ENCODE measurements at places on chromosomes 1 and 21.

DNA sequence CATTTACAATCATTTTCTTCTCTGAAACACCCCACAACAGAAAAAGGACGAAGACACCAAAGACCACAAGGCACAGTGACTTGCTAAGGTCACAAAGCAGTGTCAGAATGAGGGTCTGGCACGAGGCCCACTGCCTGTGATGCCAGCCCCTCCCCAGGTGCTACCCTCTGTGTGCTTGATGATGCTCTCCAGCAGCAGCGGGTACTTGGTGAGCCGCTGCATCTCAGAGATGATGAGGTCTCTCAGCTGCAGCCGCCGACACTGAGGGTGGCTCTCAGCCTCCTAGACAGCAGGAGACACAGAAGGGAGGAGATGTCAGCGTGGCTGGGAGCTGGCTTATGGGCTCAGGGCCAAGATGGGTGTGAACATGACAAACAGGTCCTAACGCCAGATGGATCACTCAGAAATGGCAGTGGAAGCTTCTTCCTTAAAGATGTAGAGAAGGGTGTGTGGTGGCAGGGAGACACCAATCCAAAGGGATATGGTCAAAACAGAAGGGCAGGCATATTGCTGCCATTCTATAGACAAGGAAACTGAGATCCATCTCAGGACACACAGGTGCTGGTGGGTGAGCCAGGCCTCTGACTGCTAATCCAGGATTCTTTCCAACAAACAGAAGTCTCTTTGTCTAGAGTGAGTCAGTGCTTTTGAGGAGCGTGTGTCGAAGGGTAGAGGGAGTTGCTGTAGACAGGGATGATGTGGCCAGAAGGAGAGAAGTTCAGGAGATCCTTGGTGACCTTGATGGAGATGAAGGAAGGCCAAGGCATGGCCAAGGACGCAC lies 25.6 kb downstream of the LRRC71 start:
- no peak for DNase-seq
- H3K4me3 ChIP-seq, result no peak overlapping the region
- H3K36me3 ChIP-seq, result no peaks in the 10 kb centered on the region
- H3K27me3 ChIP-seq, result peaks cover 27% of the 10 kb centered on the region

DNA sequence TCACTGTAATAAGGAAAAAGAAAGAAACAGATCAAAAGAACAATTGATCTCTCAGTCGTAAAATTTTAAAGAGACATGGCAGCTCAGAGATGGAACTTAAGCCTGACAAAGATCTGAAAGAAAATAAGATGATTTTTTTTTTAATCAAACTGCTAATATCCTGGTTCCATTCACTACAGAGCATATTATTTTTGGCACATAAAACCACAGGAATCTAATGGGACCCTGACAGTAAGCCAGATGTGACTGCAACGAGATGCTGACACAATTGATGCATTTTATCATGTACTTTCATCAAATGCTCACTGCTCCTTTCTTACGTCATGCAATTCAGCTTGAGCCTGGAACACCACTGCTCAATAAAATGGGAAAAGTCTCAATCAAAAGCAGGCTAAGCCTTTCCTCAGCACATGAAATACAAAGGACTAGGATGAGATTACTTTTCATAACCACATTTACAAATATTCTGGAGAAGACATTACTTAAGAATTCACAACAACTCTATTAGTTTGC lies 16.6 kb downstream of the GPATCH2 start:
- H3K27ac ChIP-seq, result no peak overlapping the region
- peaks cover 23% of the 10 kb centered on the region for H3K36me3 ChIP-seq
- H3K4me1 ChIP-seq, result peaks cover 2% of the 10 kb centered on the region
- H3K27me3 ChIP-seq, result no peaks in the 10 kb centered on the region
- DNase-seq, result no peak
- no peak overlapping the region for H3K4me3 ChIP-seq

DNA sequence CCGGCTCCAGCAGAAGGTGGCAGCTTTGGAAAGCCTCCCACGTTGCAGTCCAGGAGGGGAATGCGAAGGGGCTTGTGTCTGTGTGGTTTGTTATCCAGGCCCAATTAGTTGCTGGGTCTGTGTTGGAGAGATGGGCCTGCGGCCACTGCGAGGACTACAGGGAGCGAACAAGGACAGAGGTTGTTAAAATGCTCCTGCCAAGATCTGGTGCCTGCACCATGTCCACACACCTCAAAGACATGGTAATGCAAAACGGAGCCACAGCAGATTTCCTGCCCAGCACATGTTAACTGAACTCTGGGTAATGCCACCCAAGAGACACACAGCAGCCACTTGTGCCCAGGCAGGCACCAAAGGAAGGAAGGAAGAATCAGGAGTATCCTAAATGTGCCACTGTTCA lies 18.6 kb downstream of the GRIK3 start:
- no peaks in the 10 kb centered on the region for H3K4me1 ChIP-seq
- no peak for DNase-seq
- H3K36me3 ChIP-seq, result peaks cover 2% of the 10 kb centered on the region
- H3K4me3 ChIP-seq, result no peak overlapping the region
- no peak overlapping the region for H3K27ac ChIP-seq

GRCh38 chr1:162228586-162228985 lies 148.1 kb downstream of the SPATA46 start:
- no peak overlapping the region for H3K4me3 ChIP-seq
- DNase-seq, result no peak
- peaks cover 19% of the 10 kb centered on the region for H3K27me3 ChIP-seq
- no peaks in the 10 kb centered on the region for H3K4me1 ChIP-seq
- H3K27ac ChIP-seq, result no peak overlapping the region

GRCh38 chr1:56469640-56470371 lies 109.6 kb downstream of the PLPP3 start:
- H3K27ac ChIP-seq, result no peak overlapping the region
- no peaks in the 10 kb centered on the region for H3K36me3 ChIP-seq
- no peaks in the 10 kb centered on the region for H3K27me3 ChIP-seq

DNA sequence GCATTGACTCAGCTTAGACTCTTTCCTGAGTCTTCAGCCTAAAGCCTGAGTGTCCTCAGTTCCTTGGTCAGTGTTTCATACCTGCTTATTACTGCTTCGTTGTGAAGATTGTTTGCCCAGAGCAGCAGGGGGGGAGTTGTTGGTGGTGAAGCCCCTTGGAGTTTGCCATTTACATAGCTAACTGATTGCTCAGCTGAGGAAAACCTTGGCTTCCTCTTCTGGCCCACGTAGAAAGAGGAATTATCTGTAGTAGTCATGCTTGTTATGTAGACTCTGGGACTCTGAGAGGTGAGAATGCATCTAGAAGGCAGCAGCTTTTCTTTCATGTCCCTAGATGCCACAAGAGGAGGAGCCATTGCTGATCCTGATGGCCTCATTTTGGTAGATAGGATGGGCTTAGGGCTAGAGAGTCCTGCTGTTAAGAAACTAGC lies 125.9 kb downstream of the MAST2 start:
- H3K27me3 ChIP-seq, result no peaks in the 10 kb centered on the region
- DNase-seq, result no peak
- H3K27ac ChIP-seq, result peak overlapping the region; percentile 73

- H3K27me3 ChIP-seq, result no peaks in the 10 kb centered on the region
- no peak for DNase-seq
- no peak overlapping the region for H3K4me3 ChIP-seq
- peaks cover 55% of the 10 kb centered on the region for H3K36me3 ChIP-seq
Measured at GRCh38 chr1:19385221-19385620, 73.1 kb downstream of the SLC66A1 start.

- no peaks in the 10 kb centered on the region for H3K36me3 ChIP-seq
- no peak overlapping the region for H3K27ac ChIP-seq
- H3K27me3 ChIP-seq, result peaks cover 67% of the 10 kb centered on the region
Measured at GRCh38 chr1:208029381-208030287, 118.7 kb upstream of the CD34 start.

- no peak overlapping the region for H3K27ac ChIP-seq
- peaks cover 85% of the 10 kb centered on the region for H3K27me3 ChIP-seq
- no peaks in the 10 kb centered on the region for H3K36me3 ChIP-seq
- no peaks in the 10 kb centered on the region for H3K4me1 ChIP-seq
- no peak overlapping the region for H3K4me3 ChIP-seq
Measured at GRCh38 chr1:154736841-154737240, 128.9 kb upstream of the ADAR start.

DNA sequence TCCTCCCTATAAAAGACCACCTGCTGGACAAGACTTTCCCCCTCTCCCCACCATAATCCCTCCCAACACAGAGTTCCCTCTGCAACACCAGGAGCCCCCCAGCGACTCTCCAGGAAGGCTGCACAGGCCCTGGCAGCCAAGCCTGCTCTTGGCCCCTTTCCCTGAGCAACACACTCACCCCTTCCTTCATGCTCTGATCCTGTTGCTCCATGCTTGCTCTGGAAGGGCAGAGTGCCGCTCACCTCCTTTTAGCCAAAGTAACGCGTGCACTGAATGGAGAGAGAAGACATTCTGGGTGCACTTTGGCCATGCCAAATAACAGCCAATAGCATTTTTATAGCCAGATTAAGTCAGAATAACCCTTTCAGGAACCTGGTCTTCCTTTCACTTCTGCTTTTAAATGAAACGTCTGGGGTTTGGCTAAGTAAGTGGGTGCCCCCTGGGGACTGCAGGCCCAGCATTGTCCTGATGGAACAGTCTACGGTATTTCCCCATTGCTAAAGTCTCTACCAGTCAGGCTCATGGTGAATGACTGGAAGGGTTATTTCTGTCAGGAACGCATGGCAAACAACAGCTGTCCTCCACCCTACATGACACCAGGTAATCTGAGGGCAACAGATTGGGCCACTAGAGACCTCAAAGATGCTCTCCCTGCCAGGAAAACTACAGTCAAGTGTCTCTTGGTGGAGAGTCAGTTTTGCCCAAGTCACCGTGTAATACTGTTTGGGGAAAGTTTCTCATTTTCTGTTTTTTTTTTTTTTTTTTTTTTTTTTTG lies at the start of gene SLC2A5:
Gene SLC2A5 (minus strand): TSS at position 310 of the 775 bp plus-strand sequence. CDS start 99 bp downstream, at position 211.
- peaks cover 30% of the 10 kb centered on the region for H3K27me3 ChIP-seq
- no peak within 1 kb of the TSS for H3K27ac ChIP-seq
- no peaks in the 10 kb centered on the region for H3K36me3 ChIP-seq
- H3K4me1 ChIP-seq, result peaks cover 7% of the 10 kb centered on the region
- no peak within 1 kb of the TSS for H3K4me3 ChIP-seq

GRCh38 chr1:31215065-31215570 lies 24.6 kb downstream of the NKAIN1 start:
- DNase-seq, result no peak
- no peaks in the 10 kb centered on the region for H3K4me1 ChIP-seq
- no peaks in the 10 kb centered on the region for H3K36me3 ChIP-seq
- peaks cover 46% of the 10 kb centered on the region for H3K27me3 ChIP-seq

GRCh38 chr1:19412654-19413053 lies 72.7 kb downstream of the CAPZB start:
- no peak overlapping the region for H3K4me3 ChIP-seq
- H3K4me1 ChIP-seq, result peaks cover 74% of the 10 kb centered on the region
- DNase-seq, result no peak
- H3K27me3 ChIP-seq, result no peaks in the 10 kb centered on the region

GRCh38 chr1:105442901-105443300 lies 1613.6 kb upstream of the PRMT6 start:
- no peaks in the 10 kb centered on the region for H3K4me1 ChIP-seq
- H3K36me3 ChIP-seq, result no peaks in the 10 kb centered on the region

DNA sequence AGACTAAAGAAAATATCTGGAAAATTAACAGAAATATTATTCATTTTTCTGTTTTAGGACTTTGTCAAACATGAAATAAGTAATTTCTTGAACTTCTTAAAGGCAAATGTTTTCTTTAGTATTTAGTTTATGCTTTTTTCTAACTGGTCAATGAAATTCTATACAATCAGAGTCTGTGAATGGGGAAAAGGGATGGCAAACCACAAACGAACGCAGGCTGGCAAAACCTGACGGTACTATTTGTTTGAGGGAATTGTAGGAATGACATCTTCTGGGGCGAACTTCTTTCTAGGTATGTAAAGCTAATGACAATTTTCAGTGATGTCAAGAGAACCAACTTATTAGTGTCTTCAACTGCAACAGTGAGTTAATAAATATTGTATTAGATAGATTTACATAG lies 156.0 kb downstream of the SIPA1L2 start:
- no peak overlapping the region for H3K27ac ChIP-seq
- peaks cover 3% of the 10 kb centered on the region for H3K4me1 ChIP-seq
- H3K4me3 ChIP-seq, result no peak overlapping the region
- no peaks in the 10 kb centered on the region for H3K27me3 ChIP-seq
- no peak for DNase-seq
- H3K36me3 ChIP-seq, result peaks cover 2% of the 10 kb centered on the region

DNA sequence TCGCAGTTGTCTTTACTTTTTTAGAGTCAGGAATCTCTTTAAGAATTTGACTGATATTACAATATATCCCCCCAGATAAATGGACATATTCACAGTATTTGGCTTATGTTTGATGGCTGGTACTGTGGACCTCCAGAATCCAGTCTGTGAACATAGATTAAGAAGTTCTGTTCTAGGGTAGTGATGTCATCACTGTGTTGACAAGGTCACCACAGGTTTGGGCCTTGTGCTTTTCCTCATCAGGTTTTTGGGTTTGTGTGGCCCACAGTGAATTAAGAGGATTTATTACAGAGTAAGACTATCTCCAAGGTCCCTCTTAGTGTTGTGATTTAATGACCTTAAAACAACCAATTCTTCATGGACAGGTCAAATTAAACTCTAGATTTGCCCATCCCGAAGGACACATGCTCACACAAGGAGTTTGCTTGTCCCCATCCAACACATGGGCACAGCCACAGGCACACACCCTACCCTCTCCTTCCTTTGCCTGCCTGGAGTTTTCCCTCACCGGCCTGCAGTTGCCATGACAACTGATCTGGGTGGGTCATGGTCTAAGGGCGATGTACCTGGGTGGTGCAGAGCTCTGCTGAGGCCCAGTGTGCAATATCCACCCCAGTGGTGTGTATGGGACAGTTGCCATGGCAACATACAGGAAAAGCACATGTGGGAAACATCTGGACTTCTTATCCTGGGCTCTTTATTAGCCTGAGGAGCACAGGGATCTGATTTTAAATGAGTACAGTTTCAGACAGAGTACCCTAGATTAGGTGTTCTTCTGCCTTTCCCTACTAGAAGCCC lies 98.6 kb downstream of the NAV1 start:
- H3K4me1 ChIP-seq, result no peaks in the 10 kb centered on the region
- H3K27me3 ChIP-seq, result peaks cover 4% of the 10 kb centered on the region
- no peak overlapping the region for H3K27ac ChIP-seq
- no peaks in the 10 kb centered on the region for H3K36me3 ChIP-seq

- H3K4me1 ChIP-seq, result peaks cover 90% of the 10 kb centered on the region
- peak overlapping the region; percentile 16 for H3K27ac ChIP-seq
- peaks cover 22% of the 10 kb centered on the region for H3K36me3 ChIP-seq
- no peaks in the 10 kb centered on the region for H3K27me3 ChIP-seq
Measured at GRCh38 chr21:34969423-34970166, 79.5 kb downstream of the RUNX1 start.

GRCh38 chr1:68600049-68600661 lies 103.3 kb upstream of the DEPDC1 start:
- H3K4me1 ChIP-seq, result no peaks in the 10 kb centered on the region
- no peaks in the 10 kb centered on the region for H3K27me3 ChIP-seq
- DNase-seq, result no peak

Data from effector memory CD8-positive, alpha-beta T cell (primary cell).